ENCODE measurements at places on chromosomes 16 and 17.

DNA sequence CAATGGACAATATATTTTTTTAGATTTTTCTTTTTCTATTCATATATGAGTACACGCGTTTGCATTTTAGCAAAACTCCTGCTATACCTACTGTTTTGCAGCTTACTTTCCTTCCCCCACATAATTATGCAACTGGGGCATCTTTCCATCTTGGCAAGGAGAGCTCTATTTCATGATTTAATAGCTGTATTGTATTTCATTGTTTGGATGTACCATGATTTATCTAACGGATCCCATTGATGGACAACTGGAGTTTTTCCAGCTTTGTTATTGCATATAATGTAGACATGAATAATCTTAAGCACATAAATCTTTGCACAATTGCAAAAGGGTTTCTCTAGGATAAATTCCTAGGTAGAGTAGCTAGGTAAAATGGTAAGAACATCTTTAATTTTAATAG, 133.9 kb downstream of the PITPNC1 start:
- peaks cover 5% of the 10 kb centered on the region for H3K4me1 ChIP-seq
- H3K27ac ChIP-seq: no peak overlapping the region
- no peaks in the 10 kb centered on the region for H3K36me3 ChIP-seq
- no peak for DNase-seq
- no peaks in the 10 kb centered on the region for H3K27me3 ChIP-seq

GRCh38 chr17:63611354-63611753, 10.7 kb downstream of the TACO1 start:
- H3K4me3 ChIP-seq: no peak overlapping the region
- no peak overlapping the region for H3K27ac ChIP-seq
- peaks cover 30% of the 10 kb centered on the region for H3K4me1 ChIP-seq
- peaks cover 21% of the 10 kb centered on the region for H3K36me3 ChIP-seq

DNA sequence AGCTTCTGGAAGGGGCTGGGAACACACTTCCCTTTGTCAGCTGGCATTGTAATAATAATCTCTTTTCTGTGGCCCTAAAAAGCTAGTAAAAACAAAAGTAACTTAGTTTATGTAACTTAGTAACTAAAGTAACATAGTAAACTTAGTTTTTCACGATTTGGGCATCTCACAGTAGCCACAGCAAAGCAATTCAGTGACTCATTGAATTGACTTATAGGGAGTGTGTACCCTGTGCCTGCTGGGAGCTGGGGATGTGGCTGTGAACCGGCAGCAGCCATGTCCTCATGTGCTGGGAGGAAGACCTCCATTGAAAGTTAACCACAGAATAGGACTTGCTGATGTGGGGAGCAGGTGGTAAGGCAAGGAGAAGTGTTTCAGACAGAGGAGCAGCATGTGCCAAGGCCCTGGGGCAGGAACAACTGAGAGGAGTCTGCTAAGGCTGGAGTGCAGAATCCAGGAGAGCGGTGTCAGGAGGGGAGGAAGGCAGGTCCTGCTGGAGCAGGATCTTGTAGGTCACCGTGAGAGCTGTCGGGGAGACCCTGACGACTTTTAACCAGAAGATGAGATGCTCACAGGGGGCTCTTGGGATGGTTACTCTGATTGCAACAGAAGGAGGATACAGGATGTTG, 112.8 kb downstream of the PLCG2 start:
- H3K4me1 ChIP-seq: no peaks in the 10 kb centered on the region
- H3K4me3 ChIP-seq: no peak overlapping the region
- no peaks in the 10 kb centered on the region for H3K36me3 ChIP-seq
- no peak overlapping the region for H3K27ac ChIP-seq
- no peaks in the 10 kb centered on the region for H3K27me3 ChIP-seq
- no peak for DNase-seq

DNA sequence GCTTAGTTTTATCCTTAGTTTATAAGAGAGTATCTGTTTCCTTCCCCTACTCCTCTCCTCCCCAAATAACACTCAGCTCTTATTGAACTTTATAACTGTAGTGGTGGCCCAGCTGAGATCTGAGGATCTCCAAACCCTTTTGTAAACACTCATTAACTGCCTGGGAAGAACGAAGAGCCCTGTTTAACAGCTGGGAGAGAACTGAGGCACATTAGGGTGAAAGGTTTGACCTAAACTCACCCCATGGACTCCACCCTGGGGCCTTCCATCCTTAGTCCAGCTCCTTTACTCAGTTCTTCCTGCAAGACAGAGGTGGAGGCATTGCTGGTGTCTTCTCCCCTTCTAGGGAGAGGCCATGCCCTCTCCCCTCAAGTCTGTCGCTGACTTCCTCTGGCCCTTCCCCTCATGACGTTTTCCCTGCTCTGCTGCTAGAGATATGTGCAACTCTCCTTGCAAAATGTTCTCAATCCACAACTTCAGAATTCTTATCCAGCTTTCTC, 1.2 kb upstream of the RARA start:
- DNase-seq: no peak
- H3K27ac ChIP-seq: peak overlapping the region; percentile 3
- H3K36me3 ChIP-seq: no peaks in the 10 kb centered on the region
- no peaks in the 10 kb centered on the region for H3K27me3 ChIP-seq
- peaks cover 70% of the 10 kb centered on the region for H3K4me1 ChIP-seq
- no peak overlapping the region for H3K4me3 ChIP-seq

GRCh38 chr17:53426505-53426904, 396.2 kb upstream of the KIF2B start:
- no peaks in the 10 kb centered on the region for H3K4me1 ChIP-seq
- H3K4me3 ChIP-seq: no peak overlapping the region
- no peak overlapping the region for H3K27ac ChIP-seq

DNA sequence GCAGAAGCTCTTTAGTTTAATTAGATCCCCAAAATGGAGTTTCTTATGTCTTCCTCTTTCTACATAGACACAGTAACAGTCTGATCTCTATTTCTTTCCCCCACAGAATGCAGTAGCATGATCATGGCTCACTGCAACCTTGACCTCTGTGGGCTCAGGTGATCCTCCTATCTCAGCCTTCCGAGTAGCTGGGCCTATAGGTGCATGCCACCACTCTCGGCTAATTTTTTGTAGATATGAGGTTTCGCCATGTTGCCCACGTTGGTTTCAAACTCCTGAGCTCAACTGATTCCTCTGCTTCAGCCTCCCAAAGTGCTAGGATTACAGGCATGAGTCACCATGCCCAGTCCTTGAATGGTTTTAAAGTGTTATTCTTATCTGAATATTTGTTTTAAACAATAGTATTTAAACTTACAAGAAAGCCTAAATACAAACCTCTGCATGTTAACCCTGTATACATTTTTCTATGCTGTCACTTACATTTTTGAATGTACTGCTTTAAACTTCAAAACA, 120.6 kb downstream of the GOSR1 start:
- DNase-seq: no peak
- no peak overlapping the region for H3K4me3 ChIP-seq
- no peak overlapping the region for H3K27ac ChIP-seq
- no peaks in the 10 kb centered on the region for H3K27me3 ChIP-seq

- no peaks in the 10 kb centered on the region for H3K36me3 ChIP-seq
- no peaks in the 10 kb centered on the region for H3K27me3 ChIP-seq
- no peak for DNase-seq
- no peak overlapping the region for H3K4me3 ChIP-seq
- no peak overlapping the region for H3K27ac ChIP-seq
Measured at GRCh38 chr17:17944743-17945142, 27.5 kb downstream of the TOM1L2 start.

DNA sequence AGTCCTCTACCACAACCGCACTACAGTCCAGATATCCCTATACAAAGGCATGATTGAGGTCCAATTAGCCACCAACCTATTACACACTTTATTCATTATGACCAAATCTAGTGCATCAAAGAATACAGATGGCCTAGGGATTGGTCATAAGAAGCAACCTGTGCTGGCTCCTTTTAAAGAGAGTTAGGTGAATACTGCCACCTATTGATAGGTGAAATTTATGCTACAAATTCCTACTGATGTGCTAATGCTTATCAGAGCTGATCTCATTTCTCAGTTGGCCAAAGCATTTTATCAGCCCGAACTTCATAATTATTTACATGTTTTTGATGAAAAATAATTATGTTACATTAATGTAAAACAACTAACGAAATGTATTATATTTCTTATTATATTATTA, 166.3 kb downstream of the ANKFN1 start:
- H3K27ac ChIP-seq: no peak overlapping the region
- H3K36me3 ChIP-seq: no peaks in the 10 kb centered on the region
- no peak overlapping the region for H3K4me3 ChIP-seq

DNA sequence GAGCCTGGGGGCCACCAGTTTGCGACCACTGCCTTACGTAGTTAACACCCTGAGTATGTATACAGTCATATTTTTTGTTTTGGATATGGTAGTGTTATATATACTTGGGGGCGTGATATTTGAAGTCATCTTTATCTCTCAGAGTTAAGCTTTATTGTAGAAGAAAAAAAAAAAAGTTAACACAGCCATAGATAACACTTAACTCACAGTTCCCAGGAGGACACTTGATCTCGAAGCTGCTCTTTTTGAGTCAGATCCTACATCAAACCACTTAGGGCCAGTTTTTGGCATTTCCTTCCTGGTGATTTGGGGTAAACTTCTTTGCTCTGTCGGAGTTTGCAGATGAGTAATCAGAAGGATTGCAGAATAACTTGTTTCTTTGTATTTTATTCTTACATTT, 5.8 kb downstream of the ITPRIPL2 start:
- H3K27me3 ChIP-seq: no peaks in the 10 kb centered on the region
- no peaks in the 10 kb centered on the region for H3K36me3 ChIP-seq
- peak overlapping the region; percentile 75 for H3K27ac ChIP-seq

- H3K27ac ChIP-seq: no peak overlapping the region
- H3K36me3 ChIP-seq: no peaks in the 10 kb centered on the region
- H3K4me3 ChIP-seq: no peak overlapping the region
- H3K4me1 ChIP-seq: peaks cover 33% of the 10 kb centered on the region
- DNase-seq: no peak
Measured at GRCh38 chr16:84712138-84712671, 12.4 kb downstream of the USP10 start.

DNA sequence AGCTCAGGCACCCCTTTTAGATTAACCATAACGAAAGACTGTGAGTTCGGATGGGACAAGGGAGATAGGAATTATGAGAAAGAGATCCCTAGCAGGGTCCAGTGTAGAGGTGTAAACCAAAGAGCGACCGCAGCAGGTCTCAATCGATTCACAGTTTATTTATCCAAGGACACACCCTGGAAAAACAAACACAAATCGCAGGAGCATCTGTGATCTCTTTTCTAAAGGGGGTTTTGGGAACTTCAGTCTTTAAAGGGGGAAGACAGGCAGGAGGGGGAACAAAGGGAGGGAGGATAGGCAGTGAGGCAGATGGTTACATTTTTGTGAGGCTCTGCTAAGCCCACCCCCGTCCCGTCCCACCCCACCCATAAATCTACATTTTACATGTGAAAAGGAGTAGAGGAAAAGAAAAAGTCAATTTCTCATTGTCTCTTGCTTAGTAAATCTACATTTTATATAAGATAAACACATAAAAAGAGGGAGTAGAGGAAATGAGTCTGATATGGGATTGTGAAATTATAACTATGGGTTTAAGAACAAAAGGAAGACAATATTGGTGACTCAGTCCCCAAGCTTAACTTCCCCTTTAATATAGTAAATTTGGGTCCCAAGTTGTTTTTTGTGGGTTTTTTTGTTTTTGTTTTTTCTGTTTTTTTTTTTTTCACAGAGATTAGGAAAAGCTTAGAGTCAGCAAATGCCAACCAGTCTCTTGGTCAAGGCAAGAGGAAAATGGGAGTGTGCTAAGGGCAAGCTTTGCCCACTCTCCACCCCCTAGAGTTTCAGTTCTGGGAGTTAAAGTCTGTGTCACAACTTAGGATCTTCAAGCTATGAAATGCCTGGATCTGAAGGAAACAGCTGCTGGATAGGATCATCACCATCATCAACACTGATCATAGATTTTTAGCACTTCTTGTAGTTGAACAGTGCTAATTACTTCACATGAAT, 160.9 kb upstream of the CDH5 start:
- no peak overlapping the region for H3K27ac ChIP-seq
- H3K4me1 ChIP-seq: no peaks in the 10 kb centered on the region
- no peaks in the 10 kb centered on the region for H3K27me3 ChIP-seq
- DNase-seq: no peak

- H3K4me3 ChIP-seq: no peak overlapping the region
- no peaks in the 10 kb centered on the region for H3K36me3 ChIP-seq
- H3K27me3 ChIP-seq: no peaks in the 10 kb centered on the region
- no peak for DNase-seq
- no peaks in the 10 kb centered on the region for H3K4me1 ChIP-seq
Measured at GRCh38 chr16:26795184-26795583, 271.5 kb upstream of the C16orf82 start.

DNA sequence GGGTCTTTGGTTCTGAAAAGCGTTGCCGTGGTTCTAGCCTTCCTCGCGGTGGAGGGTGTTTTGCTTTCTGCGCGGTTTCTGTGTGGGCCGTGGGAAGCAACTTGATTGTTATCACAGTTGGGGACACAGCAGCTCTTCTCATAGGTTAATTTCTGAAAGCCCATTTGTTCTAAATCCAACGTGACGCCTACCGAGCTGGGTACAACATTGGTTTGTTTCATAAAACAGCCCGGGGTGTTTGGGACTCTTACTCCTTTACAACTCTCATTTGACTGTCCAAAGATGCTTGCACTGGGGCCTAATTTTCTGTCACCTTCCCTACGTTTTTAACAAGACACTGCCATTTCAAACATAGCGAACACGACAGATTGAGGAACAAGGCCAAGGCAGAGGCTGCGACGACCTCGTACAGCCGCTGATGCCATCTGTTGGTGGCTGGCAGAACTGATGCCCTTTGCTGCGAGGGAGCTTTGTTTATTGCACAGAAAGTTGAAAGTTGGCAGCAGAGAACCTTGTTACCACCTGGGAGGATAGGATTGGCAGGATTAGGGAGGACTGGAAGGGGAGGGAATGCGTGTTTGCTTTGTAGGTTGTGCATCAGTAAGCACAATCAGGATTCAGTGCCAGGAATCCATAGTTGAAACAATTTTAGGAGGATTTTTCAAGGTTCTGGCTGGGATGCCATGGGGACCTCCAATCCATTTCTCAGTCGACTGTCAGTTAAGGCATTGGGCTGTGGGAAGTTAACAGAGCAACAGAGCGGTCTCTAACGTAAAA, 98.3 kb downstream of the PITPNC1 start:
- H3K27me3 ChIP-seq: no peaks in the 10 kb centered on the region
- H3K27ac ChIP-seq: peak overlapping the region; percentile 48
- H3K4me1 ChIP-seq: peaks cover 72% of the 10 kb centered on the region
- peak overlapping the region; percentile 53 for H3K4me3 ChIP-seq
- peak; percentile 73 for DNase-seq

GRCh38 chr17:31388770-31389656, 2.5 kb upstream of the RAB11FIP4 start:
- no peaks in the 10 kb centered on the region for H3K36me3 ChIP-seq
- no peak overlapping the region for H3K4me3 ChIP-seq
- no peaks in the 10 kb centered on the region for H3K4me1 ChIP-seq
- peaks cover 24% of the 10 kb centered on the region for H3K27me3 ChIP-seq

GRCh38 chr17:34579017-34579946, at the start of gene TMEM132E:
Gene TMEM132E, plus strand, starts transcription at chr17:34579582. Its CDS starts 1,495 bp downstream, at chr17:34581077.
- H3K27ac ChIP-seq: no peak within 1 kb of the TSS
- peaks cover 6% of the 10 kb centered on the region for H3K4me1 ChIP-seq
- no peak for DNase-seq
- H3K4me3 ChIP-seq: peak within 1 kb of the TSS; percentile 28
- peaks cover 36% of the 10 kb centered on the region for H3K27me3 ChIP-seq
